B cell (primary cell): ENCODE measurements at places on chromosomes 2 and 18. TPM values are rescaled to one million over a fixed set of nuclear protein-coding genes. Genes with fewer than 3 reads are reported as not detected.

Gene CENPA
- total RNA-seq: not detected in 2 replicates

DNA sequence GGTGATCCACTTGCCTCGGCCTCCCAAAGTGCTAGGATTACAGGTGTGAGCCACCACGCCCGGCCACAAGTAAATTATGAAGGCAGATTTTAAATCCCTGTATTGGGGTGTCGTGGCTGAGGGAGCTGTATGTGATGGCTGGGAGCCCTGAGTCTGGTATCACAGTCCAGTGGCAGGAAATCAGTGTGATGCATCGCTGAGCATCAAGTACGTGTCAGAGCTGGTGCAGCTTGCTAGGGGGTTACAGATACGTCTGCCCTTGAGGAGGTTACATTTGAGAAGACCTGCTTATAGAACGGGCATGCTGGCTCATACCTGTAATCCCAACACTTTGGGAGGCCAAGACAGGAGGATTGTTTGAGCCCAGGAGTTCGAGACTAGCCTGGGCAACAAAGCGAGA is 4.3 kb downstream of the ENOSF1 start:
- DNase-seq: no peak

- DNase-seq: peak; percentile 60
Observed at GRCh38 chr18:77131100-77131651, 1.4 kb downstream of the MBP start.

DNA sequence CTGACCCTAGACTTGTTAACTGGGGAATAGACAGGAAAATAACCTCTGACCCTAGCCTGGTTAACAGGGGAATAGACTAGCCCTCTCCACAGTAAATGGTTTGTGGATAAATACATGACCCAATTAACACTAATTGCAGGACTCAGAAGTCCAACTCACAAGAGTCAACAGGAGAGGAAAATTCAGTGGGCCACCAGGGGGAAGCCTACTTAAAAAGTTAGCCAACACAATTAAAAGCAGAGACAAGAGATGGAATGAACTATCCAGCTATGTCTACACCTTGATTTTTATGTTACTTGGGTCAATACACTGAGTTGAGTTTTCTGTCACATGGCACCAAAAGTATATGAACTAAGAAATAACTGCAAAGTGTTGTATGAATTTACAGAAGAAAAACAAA is 158.8 kb upstream of the SLC39A10 start:
- DNase-seq: peak; percentile 75

Gene TMEM163
- total RNA-seq: 5.6 and 6.2 TPM in 2 replicates

Gene ANKRD30B
- not detected in 2 replicates for total RNA-seq

DNA sequence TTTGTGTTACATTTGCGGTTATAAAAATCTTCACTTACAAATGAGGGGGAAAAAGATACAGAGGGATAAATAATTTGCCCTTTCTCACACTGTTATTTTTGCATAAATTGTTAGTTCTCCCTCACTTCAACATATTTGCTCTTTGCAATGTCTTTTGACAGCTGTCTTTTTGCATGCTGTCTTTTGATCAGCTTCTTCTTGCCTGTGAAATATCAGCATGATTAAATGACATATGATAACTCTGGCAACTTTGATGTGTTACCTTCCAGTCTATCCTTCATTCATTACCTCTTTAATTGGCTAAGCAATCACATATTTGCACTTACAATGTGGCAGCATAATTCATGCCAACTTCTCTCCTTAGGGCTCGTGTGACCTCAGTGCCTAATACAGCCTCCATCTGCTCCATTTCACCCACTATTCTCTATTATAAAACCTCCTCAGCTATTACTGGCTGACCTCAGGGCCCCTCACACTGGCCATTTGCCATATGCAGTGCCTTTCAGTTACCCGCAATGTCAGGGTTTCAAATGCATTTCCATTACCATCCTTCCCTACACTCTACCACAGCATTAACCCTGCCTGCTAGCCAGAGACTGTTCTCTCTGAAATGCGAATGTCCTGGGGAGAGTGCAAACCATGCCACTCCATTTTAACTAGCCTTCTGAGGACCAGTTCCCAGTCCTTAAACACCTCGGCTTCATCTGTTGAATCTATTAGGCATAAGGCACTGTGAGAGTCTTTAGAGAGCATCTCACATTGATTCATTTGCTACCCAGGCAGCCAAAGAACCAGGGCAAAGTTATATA is 1056.6 kb upstream of the CHAC2 start:
- DNase-seq: no peak
